ENCODE measurements at places on chromosomes 12 and 14.

DNA sequence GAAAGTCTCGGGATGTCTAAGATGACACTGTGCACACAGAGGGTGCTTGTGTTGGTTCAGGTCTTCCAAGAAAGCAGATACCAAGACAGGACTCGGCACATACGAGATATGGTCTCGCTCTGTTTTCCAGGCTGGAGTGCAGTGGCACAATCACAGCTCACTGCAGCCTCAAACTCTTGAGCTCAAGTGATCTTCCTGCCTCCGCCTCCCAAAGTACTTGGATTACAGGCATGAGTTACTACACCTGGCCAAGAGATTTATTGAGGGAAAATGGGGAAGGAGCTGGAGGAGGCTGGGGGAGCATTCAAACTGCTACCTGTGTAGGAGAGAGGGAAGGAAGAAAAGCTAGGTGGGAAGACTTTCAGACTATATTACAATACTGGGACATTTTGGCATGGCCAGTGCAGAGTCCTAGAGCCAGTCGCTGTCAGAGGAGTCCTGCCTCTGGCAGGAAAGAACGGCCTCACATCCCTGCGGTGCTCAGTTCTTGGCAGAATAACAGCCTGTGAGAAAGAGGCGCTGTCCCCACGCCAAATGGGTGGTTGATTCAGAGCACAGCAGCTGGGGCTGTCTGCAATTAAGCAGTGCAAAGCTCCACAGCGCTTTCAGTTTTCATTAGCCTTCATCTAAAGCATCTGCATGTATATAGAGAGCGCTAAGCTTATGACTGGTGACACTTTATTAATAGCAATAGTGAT, 18.3 kb downstream of the SLC17A8 start:
- DNase-seq = no peak

GRCh38 chr14:105375635-105376057, 22.7 kb upstream of the TEX22 start:
- DNase-seq = no peak

DNA sequence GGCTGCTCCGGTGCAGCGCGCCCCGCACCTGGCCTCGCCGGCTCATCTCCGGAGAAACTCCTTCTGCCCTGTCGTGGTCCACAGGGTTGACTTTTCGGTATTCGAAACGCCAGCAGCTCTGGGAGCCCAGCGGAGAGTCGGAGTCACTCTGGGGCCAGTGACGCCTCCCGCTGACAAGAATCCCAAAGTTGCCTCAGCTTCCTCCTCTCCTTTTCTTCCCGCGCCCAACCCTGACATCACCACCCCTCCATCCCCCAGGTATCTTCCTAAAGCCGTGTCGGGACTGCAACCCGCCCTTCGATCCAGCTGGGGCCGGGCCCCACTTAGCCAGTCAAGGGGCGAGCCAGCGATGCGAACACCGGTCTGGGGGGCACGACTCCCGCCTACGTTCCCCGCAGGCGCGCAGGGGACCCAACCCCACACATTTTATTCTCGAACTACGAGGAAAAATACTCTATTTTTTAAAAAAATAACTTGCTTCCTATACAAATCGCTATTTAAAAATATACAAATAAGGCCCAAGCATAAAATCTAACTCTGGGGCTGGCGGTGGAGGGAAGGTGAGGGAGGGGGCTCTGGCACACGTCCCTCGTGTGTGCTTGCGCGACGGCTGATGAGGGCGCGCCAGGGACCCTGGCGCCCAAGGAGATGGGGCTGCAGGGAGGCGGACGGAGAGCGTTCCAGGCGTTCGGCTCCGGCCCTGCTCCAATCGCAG, 2.1 kb downstream of the NKX2-8 start:
- no peak for DNase-seq

DNA sequence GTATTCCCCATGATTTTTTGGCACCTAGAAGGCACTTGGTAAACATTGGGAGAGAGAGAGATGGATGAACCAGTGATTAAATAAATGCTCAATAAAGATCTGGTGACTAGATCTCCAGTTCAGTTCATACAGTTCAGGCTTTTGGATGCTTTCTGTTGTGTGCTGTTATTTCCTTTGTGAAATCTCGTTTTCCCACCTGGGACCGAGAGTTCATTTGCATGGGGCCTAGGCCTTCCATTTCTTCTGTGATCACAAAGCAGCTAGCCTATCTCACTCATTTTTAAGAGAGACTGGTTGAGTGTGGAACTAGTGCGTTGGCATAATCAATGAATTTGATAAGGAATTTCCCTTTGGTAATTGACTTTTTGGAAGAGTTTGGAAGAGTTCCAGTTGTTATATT, 104.0 kb downstream of the VRK1 start:
- no peak for DNase-seq

DNA sequence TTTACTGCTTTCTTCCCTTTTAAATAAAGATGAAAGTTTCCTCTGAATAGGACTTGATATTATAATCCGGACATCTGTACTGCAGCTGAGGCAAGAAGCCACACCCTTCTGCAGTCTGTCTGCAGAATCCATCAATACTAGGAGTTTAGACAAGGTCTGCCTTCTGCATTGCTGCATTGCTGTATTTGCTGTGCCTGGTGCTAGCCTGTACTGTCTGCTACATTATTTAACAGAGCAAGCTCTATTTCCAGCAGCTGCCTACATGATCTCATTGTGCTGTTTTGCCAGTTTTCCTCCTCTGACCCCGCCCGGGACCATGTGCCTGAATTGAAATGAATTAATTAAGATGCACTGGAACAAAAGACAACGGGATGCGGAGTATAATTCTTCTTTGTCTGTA, 1.7 kb downstream of the TUBA1A start:
- no peak for DNase-seq

DNA sequence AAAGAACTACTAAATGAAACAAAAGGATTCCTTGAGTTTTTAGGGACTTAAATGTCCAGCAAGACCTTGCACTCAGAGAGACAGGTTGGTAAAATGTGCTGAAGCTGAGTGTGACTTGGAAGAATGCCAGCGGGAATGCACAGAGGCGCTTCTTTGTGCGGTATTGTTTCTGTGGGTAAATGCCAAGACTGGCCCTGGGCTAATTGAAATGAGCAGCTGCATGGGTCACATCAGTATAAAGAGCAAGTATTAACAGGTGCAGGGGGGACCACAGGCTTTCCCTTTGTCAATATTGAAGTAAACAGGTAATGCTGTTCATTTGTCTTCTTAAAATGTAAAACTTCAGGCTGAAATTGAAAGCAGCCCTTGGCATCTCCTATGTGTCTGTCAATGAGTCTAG, 74.3 kb downstream of the LMO3 start:
- no peak for DNase-seq

DNA sequence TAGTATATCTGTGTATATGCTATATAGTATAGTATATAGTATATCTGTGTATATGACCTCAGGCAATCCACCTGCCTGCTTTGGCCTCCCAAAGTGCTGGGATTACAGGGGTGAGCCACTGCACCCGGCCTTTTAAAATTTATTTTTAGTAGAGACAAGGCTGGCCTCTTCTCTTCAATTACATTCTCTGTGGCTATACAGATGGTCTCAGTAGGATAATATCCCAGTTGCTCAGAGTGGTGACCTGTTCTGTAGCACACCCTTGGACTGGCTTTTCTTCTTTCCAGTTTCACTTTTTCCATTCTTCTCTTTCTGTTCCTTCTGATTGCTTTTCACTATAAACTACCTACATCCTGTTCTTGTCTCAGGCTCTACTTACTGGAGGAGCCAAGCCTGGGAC, 3.1 kb upstream of the NFATC4 start:
- DNase-seq = no peak

DNA sequence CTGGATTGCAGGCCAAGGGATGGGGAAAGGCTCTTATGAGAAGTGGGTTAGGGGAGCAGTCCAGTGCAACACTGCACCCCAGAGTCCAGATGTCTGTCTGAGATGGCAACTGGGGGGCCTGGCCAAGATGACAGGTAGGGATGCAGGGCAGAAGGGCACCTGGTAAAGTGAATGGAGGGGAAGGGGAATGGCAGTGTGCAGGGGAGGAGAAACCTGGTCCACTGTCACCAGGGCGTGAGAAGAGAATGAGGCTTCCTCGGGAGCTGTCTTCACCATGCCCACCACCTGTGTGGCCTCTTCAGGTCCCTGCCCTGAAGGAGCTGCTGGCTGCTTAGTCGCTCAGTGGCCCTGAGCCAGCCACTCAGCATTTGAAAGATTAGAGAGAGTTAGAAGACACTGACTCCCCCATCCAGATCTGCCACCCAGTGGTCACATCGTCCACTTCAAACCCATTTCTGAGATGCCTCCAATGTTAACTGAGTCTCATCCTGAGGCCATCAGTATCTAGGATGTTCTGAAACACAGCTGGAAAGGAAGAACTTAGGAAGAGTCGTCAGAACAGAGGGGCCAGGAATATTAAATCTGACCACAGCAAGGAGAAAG, 57.3 kb downstream of the PLEKHG3 start:
- DNase-seq = no peak

DNA sequence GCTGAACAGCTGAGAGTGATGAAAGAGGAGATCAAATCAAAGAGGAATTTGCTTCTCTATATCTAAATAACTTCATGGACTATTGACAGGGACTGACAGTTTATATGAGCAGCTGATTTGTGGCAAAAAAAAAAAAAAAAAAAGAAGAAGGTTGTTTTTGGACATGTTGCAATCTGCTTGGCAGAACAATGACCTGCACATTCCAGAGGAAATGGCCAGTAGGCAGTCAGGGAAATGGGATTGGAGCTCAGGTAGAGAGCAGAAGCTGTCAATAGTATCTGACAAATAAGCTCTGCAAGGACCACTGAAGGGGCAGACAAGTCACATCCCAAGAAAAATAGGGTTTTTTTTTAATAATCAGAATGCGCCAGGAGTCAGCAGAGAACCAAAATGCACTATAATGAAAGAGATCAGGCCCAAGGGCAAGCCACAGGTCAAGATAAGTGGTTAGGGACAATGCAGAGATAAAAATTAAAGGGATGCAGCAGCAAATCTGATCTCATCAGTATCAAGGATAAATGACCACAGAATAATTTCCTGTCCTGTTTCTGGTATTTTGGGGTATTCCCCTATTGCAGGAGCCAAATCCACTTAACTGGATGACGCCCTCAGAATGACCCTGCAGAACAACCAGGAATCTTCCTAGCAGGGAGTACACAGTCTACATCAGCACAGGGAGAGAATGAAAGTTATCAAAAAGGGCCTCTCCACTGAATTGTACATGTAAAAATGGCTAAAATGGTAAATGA, 22.6 kb upstream of the DUSP16 start:
- DNase-seq = no peak

GRCh38 chr12:18436170-18436569, 174.9 kb downstream of the PIK3C2G start:
- no peak for DNase-seq
